ENCODE measurements at places on chromosomes 1 and 21. TPM values are rescaled to one million over a fixed set of nuclear protein-coding genes. Genes with fewer than 3 reads are reported as not detected.

NGF gene
- 2.2 TPM for total RNA-seq

TENT5C gene
- total RNA-seq = 35.0 TPM

RPTN gene
- total RNA-seq = not detected

CD101 gene
- 2.4 TPM for total RNA-seq

TRPM2 gene
- total RNA-seq = 3.2 TPM

DCDC2B gene
- total RNA-seq = not detected

MLLT11 gene
- total RNA-seq = 4.1 TPM

FGR gene
- total RNA-seq = 10.9 TPM

MACO1 gene
- total RNA-seq = 15.5 TPM

PGBD2 gene
- 9.1 TPM for total RNA-seq

OR2T2 gene
- 0.06 TPM for total RNA-seq

CHI3L1 gene
- total RNA-seq = 10.3 TPM

CHRM3 gene
- 20.2 TPM for total RNA-seq

OR10Z1 gene
- total RNA-seq = not detected

TCHHL1 gene
- total RNA-seq = not detected

IBA57 gene
- total RNA-seq = 15.4 TPM

CLDN17 gene
- not detected for total RNA-seq

ANXA9 gene
- total RNA-seq = 8.5 TPM

RHOU gene
- total RNA-seq = 16.0 TPM

EDARADD gene
- 4.6 TPM for total RNA-seq
